ENCODE measurements at places on chromosomes 1 and 21.
A peak's percentile ranks its signal among the peaks of the same experiment; 100 is the strongest.

DNA sequence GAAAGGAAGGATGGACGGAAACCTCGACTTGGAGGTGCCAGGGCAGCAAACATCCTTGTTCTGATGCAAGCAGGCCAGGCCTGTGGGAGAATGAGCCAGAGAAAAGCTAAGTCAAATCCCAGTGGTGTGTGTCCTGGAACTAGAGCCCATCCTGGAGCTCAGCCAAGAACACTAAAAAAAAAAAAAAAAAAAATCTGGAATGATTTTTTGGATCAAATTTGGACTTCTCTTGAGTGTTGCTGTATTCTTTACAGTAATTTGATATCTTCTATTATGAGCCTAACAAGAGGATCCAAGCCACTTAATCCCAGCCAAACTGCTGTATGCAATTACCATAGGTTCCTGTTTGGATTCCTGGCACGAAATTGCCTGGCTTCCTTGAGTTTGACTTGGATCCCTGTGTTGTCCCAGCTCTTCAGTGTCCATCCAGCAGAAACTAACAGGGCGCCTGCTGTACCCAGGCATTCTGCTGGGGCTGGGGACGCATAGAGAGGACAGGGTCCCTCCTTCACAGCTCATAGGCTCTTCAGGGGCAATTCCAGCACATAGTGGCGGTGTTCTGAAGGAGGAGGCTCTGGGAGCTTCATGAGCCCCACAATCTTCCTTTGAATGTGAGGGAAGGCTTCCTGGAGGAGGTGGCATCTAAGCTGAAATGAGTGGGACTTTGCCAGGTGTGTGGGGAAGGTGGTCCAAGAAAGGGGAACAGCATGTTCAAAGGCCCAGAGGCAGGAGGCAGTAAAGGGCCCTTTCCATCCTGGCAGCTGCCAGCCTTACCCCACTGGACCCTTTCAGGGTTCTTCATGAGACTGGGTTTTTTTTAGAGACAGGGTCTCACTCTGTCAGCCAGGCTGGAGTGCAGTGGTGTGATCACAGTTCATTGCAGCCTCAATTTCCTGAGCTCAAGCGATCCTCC is 24.7 kb downstream of the EPHX1 start:
- no peak for DNase-seq

DNA sequence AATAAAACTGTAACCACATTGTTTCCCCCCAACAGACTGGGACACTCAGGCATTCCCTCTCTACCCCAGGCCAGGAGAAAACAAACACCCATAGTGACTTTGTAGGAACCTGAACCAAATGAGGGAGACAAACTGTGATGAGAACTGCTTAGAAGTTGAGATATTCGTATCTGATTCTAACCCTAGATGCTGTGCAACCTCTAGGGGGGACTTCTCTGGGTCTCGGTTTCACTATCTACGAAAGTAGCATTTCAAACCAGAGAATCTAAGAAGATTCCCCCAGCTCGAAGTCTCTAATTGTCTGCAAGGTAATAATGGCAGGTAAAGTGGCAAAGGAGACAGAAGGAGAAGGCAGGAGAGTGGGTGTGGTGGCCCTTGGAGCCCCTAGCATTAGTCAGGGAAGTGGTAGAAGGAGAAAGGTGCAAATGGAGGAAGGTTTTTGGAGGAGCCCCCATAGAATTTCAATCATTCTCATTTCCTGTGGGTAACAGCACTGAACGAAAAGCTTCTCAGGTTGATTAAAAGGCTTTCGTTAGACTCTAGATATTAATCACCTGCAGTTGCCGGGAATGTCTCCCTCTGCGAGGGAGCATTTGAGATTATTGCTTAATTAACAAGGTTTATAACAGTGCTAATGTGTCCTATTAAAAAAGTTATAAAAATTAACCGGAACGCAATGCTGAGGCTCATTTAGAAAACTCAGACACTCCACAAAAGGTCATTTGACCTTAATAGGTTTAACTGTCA is 46.4 kb downstream of the BEND5 start:
- no peak for DNase-seq

DNA sequence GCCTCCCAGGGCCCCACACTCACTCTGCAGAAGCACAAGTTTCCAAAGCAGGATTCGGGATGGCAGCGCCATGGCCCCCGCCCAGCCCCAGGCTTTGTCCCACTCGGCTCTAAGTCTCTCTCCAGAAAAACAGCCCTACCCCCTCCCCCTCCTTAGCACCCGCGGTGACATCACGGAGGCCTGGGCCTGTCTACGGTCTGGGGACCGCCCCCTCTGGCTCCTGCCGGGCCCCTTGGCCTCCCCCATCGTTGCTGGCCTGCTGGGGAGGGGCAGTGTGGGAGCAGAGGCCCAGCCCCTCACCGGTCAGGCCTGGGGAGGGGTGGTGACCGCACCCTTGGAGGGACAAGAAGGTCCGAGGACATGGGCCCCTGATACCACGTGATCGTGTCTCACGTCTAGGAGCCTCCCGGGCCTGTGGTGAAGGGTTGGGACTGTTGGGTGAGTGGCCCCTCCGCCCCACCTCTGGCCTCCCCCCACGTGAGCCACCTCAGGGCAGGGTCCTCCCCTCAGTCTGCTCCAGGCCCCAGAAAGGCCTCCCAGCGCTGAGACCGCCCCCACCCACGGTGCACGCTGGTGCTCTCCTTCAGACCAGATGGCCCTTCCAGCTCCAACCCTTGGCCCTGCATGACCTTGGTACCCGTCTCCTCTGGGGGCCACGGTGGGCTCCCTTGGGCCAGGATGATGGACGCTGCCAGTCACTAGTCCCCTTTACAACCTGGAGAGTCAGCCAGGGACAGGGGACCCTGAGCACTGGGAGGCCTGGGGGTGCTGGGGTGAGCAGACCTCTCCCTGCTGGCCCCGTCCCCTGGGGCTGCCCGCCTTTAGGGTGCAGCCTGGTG is at the start of gene MXRA8:
Gene MXRA8, minus strand, starts transcription at position 123 of the 839 bp plus-strand sequence. Its CDS starts 51 bp downstream, at position 72.
- no peak for DNase-seq

DNA sequence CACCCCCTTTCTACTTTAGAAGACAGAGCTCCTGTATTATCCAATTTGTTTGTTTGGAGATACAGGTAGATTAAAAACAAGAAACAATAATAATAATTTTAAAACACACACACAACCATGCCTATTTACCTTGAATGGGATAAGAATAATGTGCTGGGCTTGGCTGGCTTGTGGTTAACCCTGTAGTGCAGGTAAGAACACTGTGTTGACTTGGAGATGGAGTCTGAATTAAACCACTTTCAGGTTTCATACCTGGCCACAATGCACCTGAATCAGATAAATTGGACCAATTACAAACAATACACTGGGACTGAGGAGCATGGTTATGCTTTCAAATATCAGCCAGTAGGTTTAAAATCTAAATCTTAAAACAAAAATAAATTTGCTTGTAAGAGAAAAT is 60.8 kb downstream of the EYA3 start:
- DNase-seq, result no peak

DNA sequence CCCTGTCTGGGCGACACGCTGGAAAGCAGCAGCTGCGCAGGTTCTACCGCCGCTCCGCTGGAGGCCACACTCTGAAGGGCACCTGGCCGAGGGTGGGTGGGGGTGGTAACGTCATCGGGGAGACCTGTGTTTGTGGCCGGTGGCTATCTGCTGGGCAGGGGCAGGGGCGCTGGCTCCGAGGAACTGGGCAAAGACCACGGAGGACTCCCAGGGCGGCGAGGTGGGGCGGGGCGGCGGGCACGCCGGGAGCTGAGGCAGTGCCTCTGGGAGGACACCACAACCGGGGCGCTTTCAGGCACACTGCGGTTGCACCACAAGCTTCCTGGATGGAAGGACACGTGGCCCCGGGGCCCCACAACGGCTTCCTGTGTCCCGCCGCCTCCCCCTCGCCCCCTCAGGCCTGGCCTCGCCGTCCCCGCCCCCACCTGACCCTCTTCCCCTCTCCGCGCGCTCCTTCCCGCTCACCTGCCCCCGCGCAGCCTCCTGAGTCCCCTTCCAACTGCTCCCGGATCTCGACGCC is 3.3 kb upstream of the DENND2D start:
- peak; percentile 90 for DNase-seq

DNA sequence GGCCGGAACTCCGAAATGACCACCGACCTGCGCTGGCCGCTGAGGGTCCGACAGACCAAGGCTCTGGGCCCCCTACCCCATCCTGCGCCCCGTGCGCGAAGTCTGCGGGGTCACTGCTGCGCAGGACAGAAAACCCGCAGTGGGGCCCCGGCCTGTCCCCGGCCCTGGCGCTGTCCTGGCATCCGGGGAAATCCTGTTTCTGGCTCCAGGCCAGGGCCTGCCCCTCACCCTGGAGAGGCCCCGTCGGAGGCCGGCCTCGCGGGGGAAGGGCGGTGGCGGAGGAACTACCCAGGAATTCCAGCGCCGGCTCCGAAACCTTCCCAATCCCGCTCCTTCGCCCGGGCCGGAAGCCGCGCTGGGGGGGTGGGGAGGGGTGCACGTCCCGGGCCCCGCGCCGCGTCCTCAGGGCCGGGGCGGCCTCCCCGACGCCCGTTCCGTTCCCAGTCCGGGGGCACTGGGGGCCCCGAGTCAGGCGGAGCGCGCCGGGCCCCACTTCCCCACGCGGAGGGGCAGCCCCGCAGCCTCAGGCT is 77.0 kb downstream of the MORN1 start:
- no peak for DNase-seq

GRCh38 chr1:197614916-197615692 is 160.2 kb downstream of the DENND1B start:
- no peak for DNase-seq

- no peak for DNase-seq
Observed at GRCh38 chr1:151714820-151715725, 1.5 kb downstream of the CELF3 start.

GRCh38 chr21:42574234-42575027 is 60.8 kb downstream of the SLC37A1 start:
- DNase-seq, result peak; percentile 9

Data from activated naive CD4-positive, alpha-beta T cell treated with anti-CD3 and anti-CD28 coated beads, Interleukin-2, amount 50 U/mL, for 72 hours (primary cell).